Heart left ventricle (tissue), 16 donors: ENCODE measurements at places on chromosomes 11 and 22. TPM values are rescaled to one million over a fixed set of nuclear protein-coding genes. Genes with fewer than 3 reads are reported as not detected.

DNA sequence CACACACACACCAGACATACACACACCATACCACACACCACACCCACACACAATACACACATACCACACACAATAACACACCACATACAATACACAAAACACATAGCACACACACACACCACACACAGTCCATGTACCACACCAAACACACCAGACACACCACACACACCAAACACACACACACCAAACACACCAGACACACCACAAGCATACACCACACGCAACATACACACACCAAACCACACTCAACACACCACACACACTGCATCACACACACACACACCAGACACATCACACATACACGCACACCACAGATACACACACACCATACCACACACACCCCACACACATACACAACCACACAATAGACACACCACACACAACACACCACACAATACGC, 54.8 kb downstream of the IGSF9B start:
- no peak for DNase-seq

Gene GLYATL1B
- polyA plus RNA-seq: not detected

DNA sequence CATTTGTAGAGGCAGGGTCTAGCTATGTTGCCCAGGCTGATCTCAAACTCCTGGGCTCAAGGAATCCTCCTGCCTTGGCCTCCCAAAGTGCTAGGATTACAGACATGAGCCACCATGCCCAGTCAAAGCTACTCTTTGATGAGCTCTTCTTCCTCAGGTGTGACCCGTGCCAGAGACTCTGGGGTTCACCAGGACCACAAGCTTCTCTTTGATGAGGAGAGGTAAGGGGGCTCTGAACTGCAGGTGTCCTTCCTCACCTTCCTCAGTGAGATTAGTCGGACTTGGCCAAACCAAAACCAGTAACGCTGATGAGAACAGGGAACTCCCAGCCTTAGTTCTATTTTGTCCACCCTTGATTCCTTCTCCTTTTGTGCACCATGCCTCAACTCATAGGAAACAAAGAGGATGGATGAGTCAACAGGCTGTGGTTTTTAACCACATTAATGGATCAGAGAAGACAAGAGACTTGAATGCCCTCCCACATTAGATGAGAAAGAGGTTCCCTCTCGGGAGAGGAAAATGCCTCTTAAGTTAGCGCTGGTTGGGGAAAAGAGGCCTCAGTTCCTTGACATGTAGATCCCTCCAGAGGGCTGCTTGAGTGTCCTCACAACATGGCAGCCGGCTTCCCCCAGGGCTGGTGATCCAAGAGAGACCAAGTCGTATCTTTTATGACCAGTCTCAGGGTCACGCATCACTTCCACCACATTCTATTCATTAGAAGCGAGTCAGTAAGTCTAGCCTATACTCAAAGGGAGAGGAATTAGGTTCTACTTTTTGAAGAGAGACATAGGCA, 25.7 kb upstream of the CTR9 start:
- no peak for DNase-seq

- peak; percentile 25 for DNase-seq
Measured at GRCh38 chr11:6771926-6772893, at the start of gene OR2AG2. Gene OR2AG2, minus strand, starts transcription at chr11:6771976. Its CDS starts 3,019 bp downstream, at chr11:6768957.

DNA sequence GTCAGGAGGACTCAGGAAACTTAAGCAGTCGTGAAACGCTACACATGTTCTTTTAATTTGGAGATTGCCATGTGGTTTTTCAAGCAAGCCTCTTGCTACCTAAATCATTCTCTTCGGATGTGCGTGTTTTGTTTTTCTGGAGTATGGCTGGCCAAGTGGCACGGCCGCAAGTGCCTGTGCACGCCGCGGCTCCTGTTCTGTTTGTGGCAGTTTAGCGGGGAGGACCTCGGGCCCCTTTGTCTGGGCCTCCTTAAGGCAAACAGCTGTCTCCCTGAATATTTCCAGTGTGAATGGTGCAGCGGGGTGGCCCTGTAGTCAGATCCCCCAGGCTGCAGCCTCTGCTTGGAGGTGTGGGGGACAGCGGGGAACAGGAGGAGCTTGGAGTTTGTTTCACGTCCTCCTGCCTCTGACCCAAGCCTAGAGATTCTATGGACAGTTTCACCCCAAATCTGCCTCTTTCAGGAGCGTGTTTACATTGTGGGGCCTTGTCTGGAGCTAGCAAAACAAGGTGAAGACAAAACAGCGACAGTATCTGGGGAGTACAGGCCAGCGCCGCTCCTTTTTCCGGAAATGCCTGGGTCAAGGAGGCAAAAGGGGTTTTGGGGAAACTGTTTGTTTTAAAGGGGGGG, 1.3 kb downstream of the LRP5 start:
- DNase-seq: no peak

Gene UPK3A
- not detected for polyA plus RNA-seq

GRCh38 chr22:36192542-36192941, 9.1 kb downstream of the APOL4 start:
- no peak for DNase-seq

DNA sequence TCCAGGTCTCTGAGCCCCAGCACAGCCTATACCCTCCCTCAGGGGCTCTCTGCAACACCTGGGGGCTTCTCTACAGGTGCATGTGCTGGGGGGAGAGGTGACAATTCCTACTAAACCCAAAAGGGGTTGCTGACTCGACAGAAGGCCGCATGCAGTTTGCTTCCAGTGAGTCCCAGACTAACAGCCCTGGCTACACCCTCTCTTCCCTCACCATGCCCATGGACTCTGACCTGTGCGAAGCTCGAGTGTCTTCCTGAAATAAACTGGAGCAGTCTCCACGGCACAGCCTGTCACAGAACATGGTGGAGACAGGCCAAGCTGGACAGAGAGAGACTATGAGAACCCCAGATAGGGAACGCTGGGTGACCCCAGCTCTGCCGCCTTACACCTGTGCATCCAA, 16.6 kb downstream of the PLEKHA7 start:
- no peak for DNase-seq

- no peak for DNase-seq
Measured at GRCh38 chr11:12686246-12687060, 12.2 kb downstream of the TEAD1 start.

DNA sequence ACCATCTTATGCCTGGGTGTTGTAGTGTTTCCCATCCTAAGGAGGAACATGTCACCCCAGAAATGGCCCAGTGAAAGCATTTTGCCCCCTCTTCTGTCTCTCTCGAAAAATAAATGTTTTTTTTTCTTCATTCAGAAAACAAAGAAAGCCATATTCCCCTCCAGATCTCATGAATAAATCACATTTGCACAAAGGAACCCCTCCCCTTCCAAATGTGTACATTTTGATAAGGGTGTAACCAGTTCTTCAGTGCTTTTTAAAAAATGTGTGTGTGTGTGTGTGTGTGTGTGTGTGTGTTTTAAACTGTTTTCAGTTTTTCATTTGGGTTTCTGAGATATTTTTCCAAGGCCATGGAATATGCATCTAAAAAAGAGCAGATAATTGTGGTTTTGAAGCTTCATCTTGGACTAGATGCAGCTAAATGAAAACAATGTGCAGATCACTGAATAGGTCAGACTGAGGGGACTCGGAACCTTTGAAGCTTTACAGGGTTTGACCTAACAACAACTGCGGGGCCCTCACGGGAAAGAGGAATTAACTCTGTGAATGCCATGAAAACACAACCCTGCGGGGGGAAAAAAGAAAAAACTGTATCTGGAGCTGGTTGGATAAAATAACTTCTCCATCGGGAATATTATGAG, 76.4 kb downstream of the YAP1 start:
- no peak for DNase-seq

DNA sequence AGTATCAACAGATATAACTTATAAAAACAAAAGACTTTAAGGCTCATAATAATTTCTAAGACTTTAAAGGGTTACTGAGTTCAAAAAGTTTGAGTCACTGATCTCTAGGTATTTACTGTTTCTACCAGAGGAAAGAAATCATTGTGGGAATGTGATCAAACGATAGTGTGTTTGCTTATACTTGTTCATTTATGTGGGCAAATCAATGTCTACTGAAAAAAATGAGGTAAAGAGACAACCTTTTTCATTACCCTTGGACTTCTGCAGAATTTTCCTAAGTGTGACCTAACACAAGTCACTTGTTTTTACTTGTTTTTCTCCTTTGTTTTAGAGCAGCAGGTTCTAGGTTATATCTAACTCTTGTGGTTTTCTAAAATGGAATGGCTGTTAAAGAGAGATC, 65.4 kb downstream of the PRR5L start:
- no peak for DNase-seq

Gene POU2AF2
- not detected for polyA plus RNA-seq

Gene ARVCF
- 39.2 TPM for polyA plus RNA-seq

DNA sequence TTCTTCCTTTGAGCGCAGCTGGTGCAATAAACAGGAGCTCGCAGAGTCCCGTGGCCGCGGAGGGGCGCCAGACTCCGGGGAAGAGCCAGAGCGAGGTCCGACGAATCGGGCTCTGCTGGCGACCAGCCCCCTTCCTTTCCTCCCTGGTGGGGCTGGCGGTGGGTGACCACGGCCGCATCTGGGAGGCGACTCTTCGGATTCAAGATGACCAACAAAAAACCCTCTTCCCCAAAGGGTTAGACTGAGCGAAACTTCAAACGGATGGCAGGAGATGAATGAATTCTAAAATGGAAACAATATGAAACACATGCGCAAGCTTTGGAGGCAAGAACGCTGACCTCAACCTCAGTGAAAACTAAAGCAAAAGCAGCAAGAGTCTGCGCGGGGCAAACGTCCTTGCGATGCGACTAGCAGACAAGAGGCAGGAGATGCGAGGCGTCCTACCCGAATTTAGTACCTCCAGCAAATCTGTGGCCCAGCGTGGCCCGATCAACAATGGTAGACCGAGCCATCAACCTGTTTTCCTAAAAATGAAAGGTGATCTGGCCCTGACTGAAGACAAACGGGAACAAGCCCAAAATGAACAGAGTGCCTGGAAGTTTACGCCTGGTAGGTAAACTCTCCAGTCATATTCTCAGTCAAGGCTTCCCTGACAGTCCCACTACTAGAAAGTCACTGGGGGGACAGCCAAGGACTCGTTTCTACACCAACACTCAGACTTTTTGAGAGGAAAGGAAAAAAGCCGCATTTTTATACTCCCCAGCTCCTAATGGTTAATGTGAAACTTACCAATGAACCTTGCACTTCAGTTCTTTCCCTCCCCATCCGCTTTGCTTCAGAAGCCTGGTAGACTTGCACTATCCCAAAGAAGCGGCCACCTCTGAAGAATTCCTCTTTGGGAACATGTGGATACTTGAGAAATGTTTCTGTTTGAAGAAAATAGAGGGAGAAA, 11.6 kb downstream of the MMP3 start:
- no peak for DNase-seq

DNA sequence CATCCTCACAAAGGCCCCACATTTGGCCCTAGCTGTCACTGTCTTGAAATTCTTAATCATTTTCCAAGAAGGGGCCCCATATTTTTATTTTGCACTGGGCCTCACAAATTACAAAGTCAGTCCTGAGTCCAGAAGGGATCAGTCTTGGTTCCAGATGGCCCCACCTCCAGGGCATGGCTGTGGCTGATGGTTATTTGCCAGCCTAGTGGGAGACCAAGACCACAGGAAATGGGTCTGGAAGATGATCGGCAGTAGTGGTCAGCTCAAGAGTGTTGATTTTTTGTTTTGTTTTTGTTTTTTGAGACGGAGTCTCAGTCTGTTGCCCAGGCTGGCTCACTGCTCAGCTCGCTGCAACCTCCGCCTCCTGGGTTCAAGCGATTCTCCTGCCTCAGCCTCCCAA, 47.1 kb upstream of the EMID1 start:
- DNase-seq: no peak

DNA sequence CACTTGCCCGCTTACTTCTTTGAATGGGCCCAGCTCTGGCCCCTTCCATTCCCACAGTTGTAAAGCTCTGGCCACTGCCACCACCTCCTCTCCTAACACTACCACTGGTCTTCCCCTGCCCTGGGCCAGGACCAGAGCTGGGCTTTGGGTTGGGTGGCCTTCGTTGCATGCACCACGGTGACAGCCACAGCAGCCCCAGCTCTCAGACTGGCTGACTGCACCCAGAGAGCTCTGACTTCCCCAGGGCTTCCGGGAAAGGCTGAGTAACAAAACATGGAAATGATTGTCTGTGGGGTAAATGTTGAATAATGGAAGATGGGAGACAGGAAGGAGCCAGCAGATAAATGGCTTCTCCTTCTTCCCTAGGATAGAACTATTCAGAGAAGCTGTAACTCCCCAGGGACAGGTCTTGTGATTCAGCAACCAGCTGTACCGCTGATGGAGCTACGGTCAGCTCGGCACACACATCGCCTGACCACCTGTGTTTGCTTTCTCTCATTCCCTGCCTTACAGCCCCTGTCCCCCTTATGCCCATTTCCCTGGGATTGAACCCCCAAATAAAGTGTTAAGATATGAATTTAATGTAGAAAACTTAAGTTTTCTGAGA, 27.6 kb downstream of the SCN4B start:
- no peak for DNase-seq

DNA sequence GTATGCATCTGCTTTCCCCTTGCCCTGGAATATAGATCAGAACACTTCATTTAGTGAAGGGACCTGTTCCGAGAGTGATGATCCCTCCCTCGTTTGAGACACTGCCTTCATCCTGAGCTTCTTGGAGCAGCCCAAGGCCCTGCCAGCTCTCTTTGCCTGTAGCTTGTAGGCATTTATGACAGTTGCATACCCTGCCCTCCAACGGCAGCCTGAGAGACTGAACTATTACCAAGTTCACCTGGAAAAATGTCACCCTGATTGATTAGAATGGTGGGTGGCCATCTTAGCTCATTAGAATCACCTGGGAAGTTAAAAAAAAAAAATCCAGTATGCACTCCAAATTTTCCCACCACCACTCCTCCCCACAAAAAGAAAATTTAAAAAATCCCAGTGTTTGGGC, 1.5 kb downstream of the MICAL3 start:
- DNase-seq: no peak

DNA sequence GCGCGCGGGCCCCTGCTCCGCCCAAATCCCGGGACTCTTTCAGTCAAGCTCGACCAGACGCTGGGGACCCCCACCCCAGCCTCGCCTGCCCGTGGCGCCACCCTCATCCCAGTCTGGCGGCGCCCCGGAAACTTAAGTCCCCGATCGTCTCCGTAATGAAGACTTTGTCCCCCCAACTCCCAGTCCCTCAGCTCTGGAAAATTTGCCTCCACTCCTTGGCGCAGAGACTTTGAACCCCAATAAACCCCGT, 348 bp downstream of the PLCB3 start:
- no peak for DNase-seq

Gene OR4D6
- polyA plus RNA-seq: not detected

- no peak for DNase-seq
Measured at GRCh38 chr11:34600339-34601084, 20.4 kb upstream of the EHF start.

Gene DERL3
- 1.4 TPM for polyA plus RNA-seq

Gene PGM2L1
- 0.57 TPM for polyA plus RNA-seq

DNA sequence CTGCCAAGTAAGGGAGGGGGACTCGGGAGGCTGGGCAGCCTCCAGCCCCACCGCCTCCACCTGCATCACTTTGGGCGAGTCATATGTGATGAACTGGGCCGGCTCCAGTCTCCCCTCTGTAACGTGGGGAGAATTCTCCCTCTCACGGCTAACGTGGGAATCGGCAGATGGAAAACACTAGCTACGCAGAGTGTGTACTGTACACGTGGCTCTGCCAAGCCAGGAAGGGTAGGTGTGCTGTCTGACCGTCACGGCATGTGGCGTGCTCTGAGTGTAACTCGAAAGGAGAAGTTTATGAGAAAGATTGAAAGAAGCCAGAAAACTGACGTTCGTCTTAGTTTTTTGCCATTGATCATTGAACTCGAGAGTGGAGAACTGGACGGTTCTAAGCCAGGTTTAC, 13.7 kb downstream of the TRMU start:
- DNase-seq: peak; percentile 46
